HS-27A (cell line): ENCODE measurements at places on chromosomes 5 and 9.

GRCh38 chr9:69885931-69886330, 65.3 kb downstream of the CFAP95 start:
- DNase-seq: no peak

GRCh38 chr5:161481922-161482321, 64.6 kb downstream of the GABRB2 start:
- no peak for DNase-seq

DNA sequence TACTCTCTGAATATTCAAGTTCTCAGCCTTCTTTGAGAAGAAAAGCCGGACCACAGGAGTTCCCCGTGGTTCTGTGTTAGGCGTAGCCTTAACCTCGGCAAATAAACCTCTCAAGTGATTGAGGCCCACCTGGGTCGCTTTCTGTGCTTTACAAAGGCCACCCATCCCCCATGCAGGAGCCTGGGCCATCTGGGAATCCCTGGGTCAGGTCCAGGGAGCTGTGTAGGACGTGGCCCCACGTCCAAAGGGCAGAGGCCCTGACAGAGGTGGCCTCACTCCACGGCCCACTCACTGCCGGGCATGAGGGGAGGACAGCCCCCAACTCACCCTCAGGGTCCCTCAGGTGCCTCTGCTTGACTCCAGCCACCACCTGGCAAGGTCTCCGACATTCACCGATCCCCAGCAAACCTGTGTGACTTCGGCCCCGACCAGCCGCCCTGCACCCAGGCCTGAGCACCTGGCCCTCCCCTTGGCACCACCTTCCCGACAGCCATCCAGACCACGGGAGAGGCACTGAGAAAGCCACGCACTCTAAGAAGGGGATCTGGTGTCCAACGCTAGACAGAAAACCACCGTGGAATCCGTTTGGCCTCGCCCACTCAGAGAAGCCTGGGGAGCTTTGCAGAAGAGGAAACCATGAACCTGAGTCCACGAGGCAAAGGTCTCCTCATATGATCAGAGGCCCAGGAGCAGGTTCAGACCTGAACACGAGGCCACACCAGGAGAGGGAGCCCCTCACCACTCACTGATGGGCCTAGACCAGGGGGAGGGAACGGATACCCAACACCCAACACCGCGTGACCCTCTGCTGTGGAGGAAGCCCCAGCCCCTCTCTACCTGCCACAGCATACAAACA, 4.5 kb downstream of the SLC12A7 start:
- DNase-seq: no peak

GRCh38 chr5:38641003-38641402, 84.6 kb upstream of the LIFR start:
- DNase-seq: no peak

GRCh38 chr9:5629312-5630080, 589 bp downstream of the RIC1 start:
- DNase-seq: no peak

GRCh38 chr5:72599519-72600370, 92.5 kb upstream of the ZNF366 start:
- DNase-seq: no peak

- no peak for DNase-seq
These were observed 91.3 kb downstream of the PRRT1B start for GRCh38 chr9:131636593-131636992.

DNA sequence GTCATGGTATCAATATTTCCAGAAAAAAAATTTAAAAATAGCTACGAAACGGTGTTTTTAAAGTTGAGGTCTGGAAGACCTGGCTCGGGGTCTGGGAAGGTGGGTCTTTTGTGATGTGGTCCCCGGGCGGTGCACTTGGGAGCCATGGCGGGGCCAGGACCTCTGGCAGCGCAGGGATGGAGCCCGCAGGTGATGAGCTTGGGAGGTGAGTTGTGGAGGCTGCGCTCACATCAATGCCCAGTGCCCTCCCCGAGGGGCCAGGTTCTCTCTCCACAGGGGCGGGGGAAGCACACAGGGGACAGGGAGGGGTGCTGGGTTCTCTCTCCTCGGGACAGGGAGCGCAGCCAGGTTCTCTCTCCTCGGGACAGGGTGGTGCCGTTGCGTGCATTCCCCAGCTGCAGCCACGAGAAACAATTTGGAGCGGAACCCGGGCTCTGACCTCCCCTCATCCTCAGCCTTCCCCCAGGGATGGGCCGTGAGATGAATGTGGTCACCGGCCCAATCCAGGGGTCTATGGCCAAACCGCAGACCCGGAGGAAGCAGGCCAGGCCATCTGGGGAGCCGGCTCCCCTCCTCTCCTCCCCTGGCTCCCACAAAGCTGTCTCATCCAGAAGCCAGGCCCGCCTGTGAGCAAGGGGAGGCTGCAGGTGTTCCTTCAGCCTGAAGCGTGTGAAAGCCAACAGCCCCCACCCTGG, 25.8 kb downstream of the DBH start:
- DNase-seq: no peak

- no peak for DNase-seq
These were observed 95.5 kb upstream of the ERBIN start for GRCh38 chr5:65830856-65831255.

DNA sequence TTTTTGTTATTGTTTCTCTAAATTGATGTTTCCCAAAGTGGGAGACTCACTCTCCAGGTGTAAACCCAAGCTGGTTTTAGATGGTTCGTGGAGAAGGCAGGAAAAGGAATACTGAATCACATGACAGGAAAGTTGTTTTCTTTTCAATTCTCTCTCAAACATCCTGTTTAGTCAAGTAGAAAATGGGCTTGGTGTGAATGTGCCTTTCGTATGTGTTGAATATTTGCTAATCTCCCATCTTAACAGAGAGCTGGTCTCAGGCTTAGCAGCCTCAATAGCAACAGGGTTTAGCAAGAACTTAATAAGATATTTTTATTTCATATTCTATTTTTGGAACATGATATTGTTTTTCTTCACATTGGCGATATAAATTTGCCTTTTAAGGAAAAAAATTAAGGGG, 119.7 kb downstream of the INSYN2B start:
- no peak for DNase-seq

DNA sequence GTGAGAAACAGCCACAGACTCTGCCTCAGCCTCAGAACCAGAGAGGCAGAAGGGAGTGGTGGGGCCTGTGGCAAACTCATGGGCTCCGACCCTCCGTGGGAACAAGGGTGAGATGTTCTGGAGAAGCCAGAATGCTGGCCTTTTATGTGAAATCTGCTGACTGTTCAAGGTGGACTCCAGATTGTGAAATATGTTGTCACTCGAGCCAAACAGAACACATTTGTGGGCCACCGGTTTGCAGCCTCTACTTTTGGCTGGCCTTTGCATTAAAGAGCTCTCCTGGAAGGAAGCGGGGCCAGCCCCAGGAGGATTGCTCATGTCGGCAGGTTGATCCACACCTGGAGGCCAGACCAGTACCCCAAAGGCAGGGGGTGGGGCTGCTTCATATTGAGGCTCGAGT, 62.4 kb downstream of the ERGIC1 start:
- DNase-seq: no peak

- no peak for DNase-seq
These were observed 142.5 kb downstream of the CDH12 start for GRCh38 chr5:22710660-22711059.

GRCh38 chr5:2833556-2833955, 82.1 kb upstream of the IRX2 start:
- no peak for DNase-seq

DNA sequence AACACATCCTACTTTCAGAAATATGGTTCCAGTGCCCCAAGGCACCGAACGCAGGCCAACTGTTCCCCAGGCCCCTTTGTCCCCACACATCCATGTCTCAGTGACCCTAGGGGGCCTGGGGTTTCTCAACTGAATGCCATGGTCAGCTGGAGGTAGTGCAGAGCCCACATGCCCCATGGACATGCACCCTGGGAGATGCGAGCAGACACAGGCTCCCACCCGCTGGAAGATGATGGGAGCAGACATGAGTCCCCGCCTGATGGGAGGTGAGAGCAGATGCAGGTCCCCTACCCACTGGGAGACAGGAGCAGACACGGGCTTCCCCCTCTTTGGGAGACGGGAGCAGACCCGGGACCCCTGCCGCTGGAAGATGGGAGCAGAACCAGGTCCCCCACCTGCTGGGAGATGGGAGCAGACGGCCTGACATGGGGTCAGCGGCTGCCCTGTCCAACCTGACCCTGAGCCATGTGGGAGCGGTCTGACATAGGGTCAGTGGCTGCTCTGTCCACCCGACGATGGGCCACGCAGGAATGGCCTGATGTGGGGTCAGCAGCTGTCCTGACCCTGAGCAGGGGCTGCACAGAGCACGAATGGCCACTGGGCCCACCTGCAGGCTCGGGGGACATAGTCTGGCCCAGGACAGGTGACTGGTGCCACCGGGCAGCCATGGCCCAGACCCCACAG, 18.4 kb downstream of the ZDHHC11B start:
- no peak for DNase-seq

- no peak for DNase-seq
These were observed 56.7 kb upstream of the MINAR2 start for GRCh38 chr5:129691220-129691619.

DNA sequence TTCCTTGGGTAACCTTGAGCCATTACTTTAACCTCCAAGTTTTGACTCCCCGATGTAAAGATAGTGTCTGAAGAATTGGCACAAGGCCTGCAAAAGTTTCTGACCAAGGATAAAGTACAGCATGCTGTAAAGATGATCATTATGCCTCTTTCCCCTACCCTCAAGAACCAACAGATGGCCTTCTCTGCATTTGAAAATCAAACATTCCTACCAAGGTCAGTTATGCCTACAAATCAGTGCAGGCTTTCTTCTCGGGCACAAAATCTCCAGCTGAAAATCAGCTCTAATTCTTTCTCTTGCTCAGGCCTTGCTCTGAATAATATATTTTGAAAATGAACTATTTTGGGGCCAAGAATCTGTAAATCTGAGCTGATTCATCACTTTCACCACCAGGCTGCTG, 59.7 kb downstream of the PPP2R2B start:
- DNase-seq: no peak

DNA sequence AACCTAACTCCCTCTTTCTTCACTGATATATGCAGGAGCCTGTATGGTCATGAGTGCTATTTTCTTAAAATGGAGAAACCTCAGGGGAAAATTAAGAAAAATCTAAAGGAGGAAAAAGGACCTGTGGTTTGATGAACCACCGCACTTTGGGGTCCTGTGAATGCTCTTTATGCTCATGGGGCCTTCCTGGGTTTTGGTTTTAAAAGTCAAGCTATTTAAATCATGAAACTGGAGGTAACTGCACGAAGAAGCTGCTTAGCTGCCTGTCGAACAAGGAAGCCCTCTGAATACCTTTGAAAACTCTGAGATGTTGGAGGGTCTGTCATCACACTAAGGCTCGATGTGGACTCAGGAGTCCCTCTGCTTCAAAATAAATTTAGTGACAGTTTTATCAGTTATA, 564.5 kb upstream of the ADAMTS16 start:
- no peak for DNase-seq

GRCh38 chr5:142981886-142982820, 212.0 kb downstream of the ARHGAP26 start:
- DNase-seq: no peak

- no peak for DNase-seq
These were observed 8.2 kb downstream of the SPATA31E1 start for GRCh38 chr9:87890837-87891236.

- DNase-seq: no peak
These were observed 1240.1 kb upstream of the WWC1 start for GRCh38 chr5:167051402-167051768.

- no peak for DNase-seq
These were observed 55.1 kb downstream of the ELOVL7 start for GRCh38 chr5:60788863-60789513.

DNA sequence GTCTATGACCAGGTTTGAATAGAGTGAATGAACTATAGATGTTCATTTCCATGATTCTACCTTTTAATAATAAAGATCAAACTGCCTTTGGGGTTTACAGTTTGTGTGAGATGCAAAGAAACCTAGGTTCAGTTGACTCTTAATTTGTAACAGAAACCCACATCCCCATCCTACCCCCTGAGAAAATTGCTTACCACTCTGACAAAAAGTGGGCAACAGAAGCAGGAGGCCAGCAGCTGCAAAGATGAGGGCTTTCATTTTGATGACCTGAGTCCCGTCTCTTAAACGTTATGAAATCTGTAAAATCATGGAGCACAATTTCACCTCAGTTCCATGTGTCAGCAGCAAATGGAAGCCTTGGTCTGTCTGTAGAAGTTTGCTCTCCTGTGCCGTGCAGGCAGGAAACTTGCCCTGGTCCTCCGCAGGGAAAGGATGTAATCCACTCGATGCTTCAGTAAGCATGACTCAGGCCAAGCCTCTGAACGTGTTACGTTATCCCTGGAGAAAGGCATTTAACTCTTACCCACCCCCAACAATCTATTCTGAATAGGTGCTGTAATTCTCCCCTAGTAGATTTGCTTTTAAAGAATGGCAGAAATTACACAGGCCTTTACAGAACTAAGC, at the start of gene F2RL2:
Gene F2RL2 (minus strand): TSS at position 431 of the 624 bp plus-strand sequence. CDS start 173 bp downstream, at position 258.
- DNase-seq: no peak

DNA sequence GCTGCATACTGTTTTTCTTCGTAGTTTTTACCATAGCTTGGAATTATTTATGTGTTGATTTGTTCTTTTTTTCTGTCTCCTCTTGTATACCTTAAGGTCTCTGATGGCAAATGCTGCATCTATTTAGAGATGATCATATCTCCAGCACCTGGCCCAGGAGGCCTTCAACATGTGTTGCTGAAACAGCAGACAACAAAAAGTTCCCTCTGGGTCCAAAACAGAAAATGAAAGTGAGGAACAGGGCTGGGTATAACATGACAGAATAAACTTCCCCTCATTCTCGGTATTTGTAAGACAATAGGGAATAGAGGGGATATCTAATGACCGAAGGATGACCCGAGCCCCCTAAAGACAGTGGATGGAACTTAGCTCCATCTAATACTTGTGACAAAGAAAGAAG, 22.7 kb upstream of the PCSK1 start:
- no peak for DNase-seq

- no peak for DNase-seq
These were observed 39.3 kb upstream of the HMHB1 start for GRCh38 chr5:143772621-143773020.

DNA sequence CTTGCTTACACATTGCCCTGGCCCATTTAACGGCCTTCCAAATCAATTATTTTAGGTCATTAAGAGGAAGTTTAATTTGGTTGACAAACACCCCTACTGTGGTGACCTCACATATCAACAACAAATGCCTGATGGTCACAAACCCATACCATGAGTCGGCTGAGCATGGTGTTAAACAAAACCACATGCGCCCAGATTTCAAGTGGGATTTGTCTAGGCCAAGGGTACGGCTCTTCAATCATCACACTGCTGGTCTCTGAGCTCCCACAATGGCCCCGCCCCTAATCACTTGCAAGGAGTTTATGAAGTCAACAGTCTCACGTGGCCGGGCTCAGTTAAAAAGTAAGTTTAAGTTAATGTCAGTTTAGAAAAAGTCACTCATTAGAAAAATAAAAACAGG, 243.8 kb downstream of the CRB2 start:
- DNase-seq: no peak

DNA sequence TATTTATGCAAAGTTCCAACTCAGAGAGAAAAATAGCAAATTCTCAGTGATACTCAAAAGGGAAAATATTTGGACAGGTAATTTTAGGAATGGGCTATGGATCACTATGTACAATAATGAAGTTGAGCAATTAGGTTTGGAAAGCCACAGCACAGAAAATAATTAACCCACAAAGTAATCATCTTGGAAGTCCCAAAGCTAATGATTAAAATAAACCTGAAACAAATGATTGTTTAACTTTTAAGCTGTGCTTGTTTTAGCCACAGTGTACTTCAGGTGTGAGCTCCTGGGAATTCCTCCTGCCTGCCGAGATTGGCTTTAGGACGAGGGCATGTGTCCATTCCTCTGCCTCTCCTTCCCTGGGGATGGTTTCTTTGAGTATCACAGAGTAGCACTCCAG, 403.9 kb downstream of the ZSWIM6 start:
- DNase-seq: no peak

GRCh38 chr5:68730979-68731654, 362.7 kb upstream of the SLC30A5 start:
- DNase-seq: no peak
